Calu3 (cell line): ENCODE measurements at places on chromosomes 2 and 18.
A peak's percentile ranks its signal among the peaks of the same experiment; 100 is the strongest.

DNA sequence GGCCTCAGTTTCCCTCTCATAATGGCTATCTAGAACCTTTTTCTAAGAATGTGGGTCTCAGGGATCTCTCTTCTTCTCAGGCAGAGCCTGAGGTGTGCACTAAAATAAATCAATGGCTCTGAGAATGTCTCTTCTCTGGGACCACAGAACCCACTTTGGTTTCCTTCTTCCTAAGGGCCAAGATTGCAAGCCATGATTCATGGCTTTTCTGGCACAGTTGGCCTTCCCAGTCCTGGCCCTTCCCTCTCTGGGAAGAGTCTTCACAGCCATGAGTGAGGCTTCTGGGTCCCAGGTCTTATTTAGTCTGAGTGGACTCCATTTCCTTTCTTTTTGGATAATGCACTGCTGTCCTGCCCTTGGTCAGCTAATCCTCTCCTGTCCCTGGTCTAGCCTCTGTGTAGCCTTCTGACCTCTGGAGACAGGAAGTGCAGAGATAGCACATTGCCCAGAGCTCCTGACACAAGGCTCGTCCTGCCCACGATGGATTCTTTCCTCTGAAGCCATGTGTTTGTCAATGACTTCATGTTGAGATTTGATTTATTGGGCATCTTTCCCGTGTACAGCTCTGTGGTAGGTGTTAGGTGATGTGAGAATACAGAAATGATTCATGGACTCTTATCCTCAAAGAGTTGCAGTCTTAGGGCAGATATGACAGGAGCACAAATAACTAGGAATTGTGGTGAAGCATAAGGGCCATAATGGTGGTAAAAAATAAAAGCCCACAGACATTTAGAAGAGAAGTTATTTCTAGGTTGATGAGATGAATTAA, 245.0 kb downstream of the CLIP4 start:
- no peak for DNase-seq

DNA sequence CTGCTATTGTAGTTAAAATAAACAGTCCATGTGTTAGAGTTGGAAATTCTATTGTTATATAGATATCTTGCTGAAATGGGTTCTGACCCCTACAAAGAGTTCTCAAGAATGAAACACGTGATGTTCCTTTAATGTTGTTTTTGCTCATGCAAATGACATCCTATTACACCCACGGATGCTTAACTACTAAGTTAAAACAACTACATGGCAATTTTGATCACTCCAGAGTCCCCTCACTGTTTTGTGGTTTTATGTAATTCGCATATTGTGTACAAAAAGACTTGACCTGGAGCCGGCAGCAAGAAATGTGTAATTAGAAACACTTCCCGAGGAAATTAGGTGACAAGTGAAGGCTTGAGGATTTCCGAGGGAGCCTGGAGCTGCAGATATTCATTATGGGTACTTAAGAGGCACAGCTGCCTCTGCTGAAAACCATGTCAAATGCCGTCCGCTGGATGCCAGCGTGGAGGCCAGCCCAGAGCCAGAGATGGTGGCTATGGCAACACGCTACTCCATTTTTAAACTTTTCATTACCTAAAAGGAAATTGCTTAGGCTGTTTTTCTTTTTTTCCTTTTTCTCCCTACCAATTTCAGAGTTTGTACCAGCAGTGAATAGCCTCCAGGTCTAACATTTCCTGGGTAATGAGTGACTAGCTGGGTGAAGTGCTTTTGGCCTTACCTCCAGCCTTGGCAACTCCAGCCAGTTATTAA, 21.0 kb upstream of the CABLES1 start:
- peak; percentile 39 for DNase-seq

GRCh38 chr2:96065381-96065930, 30.7 kb upstream of the GPAT2 start:
- DNase-seq: no peak

- no peak for DNase-seq
These were observed 229.2 kb upstream of the TFPI start for GRCh38 chr2:187783446-187783845.

DNA sequence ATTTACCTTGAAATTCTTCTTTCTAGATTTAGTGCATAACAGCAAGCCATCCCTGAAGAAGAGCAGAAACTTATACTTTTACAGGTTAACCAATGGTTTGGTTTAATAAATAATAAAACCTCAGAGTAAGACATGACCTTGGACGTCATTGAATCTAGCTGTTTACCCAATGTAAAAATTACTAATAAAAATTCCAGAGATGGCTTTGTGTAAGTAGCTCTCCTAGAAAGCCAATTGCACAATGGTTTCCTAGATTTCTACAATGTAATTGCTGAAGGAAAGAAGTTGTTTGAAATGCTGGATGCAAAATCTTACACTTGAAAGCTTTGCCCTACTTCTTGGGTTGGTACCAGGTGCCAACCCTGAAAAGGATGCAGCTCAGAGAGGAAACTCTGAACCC, 1.5 kb downstream of the XDH start:
- no peak for DNase-seq

DNA sequence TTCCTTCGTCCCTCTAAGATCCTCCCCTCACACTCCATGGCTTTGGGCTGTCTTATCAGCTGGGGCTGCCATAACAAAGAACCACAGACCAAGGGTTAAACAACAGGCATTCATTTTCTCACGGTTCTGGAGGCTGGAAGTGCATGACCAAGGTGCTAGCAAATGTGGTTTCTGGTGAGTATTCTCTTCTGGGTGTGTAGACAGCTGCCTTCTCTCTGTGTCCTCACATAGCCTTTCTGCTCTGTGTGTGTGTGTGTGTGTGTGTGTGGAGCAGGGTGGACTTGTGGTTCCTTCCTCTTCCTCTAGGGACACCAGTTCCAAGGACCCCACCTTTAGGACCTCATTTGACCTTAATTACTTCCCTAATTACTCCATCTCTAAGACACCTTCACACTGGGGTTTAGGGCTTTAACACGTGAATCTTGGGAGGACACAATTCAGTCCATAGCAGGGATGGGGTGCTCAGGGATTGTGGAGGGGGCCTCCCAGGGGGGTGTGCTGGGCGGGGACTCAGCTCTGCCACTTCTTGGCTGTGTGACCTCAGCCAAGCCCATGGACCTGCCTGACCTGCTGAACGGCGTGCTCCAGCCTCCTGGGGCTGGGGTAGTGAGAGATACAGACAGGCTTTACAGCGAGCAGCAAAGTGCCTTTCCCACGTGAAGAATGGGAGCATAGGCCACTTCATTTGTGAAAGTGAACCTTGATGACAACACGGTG, 38.0 kb downstream of the ACKR3 start:
- DNase-seq: no peak
